ENCODE measurements at places on chromosomes 5 and 9. TPM values are rescaled to one million over a fixed set of nuclear protein-coding genes. Genes with fewer than 3 reads are reported as not detected.

GRCh38 chr5:84693256-84693655 lies 308.6 kb upstream of the EDIL3 start:
- DNase-seq, result no peak

DNA sequence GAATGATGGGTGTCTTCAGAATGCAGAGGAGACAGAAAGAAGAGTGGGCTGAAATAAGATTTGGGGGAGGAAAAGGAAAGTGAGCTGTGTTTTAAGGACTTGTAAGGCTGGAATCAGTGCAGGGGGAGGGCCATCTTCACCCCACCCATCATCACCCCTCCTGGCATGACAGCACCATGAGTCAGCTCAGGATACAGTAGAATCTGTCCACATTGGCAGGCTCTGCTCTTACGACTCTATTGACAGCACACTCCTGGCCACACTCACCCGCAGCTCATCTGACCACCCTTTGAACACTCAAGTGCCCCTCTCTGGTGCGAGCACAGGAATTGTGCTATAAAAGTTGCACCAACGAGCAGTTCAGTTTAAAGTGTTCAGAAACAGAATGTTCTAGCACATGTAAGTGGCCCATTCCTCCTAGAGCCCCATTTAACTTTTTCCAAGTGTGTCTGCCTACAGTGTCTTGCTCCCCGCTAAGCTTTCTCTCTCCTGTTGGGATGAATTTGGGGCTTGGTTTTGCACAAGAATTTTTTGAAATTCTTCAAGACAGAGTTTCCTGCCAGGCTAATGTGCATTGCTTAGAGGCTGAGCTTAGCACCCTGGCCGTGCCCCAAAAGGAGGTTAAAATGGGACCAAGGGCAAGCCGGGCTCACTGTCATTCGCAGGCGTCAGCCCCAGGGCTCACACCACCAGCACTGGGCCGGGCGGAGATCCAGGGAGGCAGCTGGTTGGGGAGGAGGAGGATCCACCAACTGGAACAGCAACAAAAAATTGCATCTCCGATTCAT lies 12.0 kb downstream of the ADRA1B start:
- DNase-seq, result no peak

DNA sequence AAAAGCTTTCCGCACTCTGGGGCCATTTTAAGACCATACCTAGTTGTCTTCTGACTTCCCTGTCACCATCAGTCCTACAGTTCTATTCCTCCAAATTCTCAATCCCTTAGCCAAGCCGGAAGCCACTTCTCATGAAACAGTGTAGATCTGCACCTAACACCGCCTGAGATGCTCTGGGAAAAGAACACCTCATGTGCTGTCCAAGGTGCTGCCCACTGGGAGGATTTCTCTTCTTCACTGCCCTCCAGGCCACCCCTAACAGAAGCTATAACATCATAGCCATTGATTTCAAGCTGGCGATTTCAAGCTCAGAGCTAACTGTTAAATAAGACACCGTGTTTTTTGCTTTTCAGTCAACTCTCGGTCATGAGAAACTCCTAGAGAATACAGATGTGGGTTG lies 559.3 kb downstream of the CCDC171 start:
- no peak for DNase-seq

GRCh38 chr5:39073767-39074016 lies 507 bp downstream of the RICTOR start:
- DNase-seq, result no peak

DNA sequence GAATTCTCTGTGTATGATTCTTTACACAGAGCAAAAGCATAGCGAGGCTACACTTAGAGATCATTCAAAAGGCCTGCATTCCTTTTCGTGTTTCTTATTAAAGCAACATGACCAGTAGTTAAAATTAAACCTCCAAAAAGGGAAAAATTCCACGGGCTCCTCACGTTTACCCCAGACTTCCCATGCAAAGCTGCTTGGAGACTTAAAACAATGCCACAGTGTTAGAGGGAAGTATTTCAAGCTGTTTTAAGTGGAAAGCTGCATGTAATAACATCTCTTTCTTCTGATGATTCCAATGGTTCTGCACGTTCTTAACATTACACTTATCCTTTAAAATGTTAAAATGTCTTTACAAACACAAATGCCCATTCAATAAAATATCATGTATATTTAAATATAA lies 405.2 kb downstream of the SEMA5A start:
- no peak for DNase-seq

DNA sequence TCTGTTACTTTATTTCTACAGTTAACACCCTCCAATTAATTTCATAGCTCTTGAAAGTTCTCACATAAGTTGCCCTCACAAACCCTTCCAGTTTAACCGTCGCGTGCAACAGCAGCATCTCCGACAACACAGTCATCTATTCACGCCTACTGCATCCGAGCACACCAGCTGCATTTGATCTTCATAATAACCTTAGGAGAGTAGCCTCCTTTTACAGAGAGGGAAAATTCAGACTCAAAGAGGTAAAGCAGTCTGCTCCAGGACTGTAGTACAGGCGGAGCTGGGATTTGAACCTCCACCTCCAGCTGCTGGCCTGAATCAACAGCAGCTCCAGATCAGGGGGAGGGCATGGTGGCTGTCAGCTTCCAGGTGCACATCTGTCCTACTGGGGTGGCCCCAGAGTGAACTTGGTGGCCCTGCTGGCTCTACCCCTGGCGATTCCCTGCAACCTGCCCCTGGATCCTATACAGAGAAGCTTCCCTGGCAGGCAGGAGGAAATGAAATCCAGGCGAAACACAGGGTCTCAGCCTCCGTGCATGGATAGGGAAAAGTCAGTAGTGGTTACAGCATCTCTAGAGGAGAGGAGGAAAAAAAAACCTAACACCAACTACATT lies 71.6 kb upstream of the UNC5A start:
- DNase-seq, result no peak

GRCh38 chr9:96137671-96138429 lies 164.1 kb downstream of the HSD17B3 start:
- no peak for DNase-seq

DNA sequence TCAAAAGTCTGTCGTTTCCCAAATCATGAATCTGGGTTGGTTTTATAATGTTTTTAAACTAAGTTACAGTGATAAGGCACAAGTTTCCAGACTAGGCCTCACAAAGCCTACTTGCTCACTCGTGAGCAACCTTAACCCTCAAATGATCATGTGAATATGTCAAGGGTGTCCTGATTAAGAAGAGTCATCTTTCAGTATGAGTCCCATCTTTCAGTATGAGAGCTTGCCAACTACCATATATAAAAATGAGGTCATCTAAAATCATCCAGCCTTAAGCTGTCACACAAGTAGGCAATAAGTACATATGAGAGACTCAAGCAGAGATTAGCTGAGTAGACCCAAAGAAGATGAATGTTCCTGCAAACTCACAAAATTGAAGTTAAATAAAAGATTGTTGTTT lies 668.4 kb upstream of the FAM174A start:
- no peak for DNase-seq

DNA sequence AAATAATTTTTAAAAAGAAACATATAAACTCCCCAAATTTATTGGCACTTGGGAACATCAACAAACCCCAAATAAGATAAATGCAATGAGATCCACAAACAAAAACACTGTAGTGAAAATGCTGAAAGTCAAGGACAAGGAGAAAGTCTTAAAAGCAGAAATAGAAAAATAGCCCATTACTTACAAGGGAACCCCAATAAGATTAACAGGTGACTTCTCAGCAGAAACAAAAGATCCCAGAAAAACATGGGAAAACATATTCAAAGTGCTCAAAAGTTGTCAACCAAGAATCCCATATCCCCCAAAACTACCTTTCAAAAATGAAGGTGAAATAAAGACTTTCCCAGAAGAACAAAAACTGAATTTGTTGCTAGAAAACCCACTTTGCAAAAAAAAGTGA lies 40.0 kb downstream of the FANCC start:
- DNase-seq, result no peak

DNA sequence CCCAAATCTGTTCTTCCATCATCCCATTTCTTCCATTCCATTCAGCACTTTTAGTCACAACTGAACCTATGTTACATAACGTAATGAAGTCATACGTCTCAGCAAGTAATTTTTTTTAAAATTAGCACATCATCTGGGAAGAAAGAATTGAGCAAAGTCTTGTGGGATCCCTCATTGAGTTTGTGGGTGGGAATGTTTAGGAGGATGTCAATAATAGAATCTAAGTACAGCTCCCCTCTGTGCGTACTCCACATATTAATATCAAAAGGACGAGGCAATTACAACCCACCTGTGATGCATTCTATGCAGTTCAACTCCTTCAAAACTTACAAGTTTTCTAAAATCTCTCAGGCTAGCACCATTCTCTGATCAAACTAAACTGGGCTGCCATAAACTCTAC lies 526.3 kb downstream of the AGTPBP1 start:
- no peak for DNase-seq

DNA sequence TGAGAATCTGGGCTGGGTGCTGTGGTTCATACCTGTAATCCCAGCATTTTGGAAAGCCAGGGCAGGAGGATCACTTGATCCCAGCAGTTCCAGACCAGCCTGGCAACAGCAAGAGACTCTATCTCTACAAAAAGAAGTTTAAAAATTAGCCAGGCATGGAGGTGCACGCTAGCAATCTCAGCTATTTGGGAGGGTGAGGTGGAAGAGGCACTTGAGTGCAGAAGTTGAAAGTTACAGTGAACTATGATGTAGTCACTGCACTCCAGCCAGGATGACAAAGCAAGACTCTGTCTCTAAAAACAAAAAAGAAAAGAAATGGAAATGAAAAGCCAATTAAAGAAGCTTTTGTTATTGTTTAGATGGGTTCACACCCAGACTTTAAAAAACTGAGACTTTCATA lies 131.6 kb upstream of the RASA1 start:
- no peak for DNase-seq

GRCh38 chr9:1882711-1883403 lies 132.3 kb upstream of the SMARCA2 start:
- DNase-seq, result no peak

- DNase-seq, result no peak
Measured at GRCh38 chr5:3110371-3110770, 358.9 kb upstream of the IRX2 start.

DNA sequence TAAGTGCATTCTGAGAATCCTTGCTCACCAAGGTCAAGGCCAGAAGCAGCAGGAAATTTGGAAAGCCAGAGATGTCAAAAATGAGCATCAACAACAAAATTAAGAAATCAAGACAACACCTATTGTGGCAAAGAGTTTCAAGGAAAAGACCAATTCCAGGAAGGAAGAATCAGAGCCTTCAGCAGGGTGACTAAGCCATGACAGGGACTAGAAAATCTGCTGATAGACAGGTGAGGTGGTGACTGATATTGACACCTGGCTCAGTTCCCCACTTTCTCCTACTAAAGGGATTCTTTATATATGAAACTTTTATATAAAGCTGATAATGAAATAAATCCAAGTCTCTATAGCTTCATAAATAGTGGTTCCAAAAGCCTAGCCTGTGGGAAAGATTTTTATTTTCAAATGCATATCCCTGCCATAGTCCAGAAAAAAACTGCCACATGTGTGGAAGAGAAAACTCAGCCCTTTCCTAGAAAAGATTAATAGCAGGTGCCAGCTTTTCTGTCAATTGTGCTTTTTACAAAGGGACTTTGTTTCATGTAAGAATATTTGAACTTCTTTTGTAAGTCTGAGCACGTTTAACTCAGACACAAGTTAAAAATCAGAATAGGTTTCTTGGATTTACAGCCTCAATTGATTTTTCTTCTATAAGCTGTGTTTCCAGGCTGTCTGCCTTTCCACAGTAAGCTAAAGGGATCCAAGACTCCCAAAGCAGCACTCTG lies 81.1 kb upstream of the GRAMD2B start:
- DNase-seq, result no peak

- no peak for DNase-seq
Measured at GRCh38 chr5:133825631-133826289, 142.7 kb downstream of the C5orf15 start.

DNA sequence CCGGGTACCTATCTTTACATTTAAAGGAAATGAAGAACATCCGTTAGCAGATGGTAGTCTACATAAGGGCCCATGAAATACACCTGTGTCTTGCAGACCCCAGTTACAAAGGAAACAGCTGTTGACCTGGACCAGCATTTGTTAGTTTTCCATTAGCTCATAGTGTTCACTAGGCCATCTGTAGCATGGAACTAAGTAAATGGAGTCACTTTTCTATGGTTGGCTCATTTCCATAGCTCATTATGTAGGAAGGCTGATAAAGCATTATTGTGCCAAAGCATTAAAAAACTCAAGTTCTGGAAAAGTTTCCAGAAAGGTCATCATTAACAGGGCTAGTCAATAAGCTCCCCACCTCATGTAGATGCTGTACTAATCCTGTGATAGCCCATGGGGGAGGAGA lies 62.1 kb downstream of the PCSK1 start:
- DNase-seq, result no peak

DNA sequence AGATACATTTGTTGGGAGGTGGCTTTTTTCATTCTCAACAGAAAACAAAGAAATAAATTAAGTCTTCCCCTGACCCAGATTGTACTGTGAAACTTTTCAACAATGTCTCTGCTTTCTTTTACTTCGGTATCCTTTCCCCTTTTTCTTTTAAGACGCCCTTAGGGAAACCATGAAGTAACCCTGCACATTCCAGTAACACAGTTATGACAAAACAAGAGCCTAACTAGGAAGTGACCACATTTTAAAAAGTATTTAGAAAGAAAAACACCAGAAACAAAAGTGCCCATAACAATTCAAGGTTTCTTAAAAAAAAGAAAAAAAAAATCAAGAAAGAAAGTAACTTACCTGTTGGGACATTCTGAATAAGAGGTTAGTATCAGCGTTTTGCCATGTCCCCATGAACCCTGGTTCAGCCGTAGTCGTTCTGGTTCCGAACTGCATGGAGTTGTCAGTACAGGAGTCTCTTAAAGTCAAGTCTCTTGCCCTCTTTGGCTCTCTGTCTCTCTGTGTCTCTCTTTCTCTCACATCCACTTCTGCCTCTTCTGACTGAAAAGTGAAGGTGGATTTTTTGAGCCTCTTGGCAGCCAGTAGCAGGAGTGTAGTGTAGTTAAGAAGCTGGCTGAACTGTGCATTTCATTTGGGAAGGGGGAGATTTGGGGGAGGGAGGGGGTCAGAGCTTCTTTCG lies 142.9 kb downstream of the BNC2 start:
- DNase-seq, result no peak

DNA sequence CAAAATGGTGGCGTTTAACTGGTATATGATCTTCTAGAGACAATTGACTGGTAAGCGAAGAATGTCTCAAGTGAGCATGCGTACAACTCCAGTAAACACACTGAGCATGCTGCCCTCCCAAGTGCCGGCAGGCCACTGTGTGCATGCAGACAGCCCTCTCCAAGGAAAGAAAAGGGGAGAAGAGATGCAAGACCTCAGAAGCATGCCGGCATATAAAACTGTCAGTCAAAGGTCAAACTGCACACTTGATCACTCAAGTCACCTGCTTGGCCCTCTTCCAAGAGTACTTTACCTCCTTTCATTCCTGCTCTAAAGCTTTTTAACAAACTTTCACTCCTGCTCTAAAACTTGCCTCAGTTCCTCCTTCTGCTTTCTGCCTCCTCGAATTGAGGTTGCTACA lies 910.2 kb downstream of the TAF11L14 start:
- no peak for DNase-seq

- DNase-seq, result no peak
Measured at GRCh38 chr9:92734931-92735635, 29.6 kb downstream of the BICD2 start.

Gene PLAC8L1
- not detected for total RNA-seq

Gene PCDHB8
- 0.60 TPM for total RNA-seq

Gene HMHB1
- total RNA-seq, result not detected

Gene PCDHGA10
- total RNA-seq, result 6.8 TPM

Gene KCNV2
- total RNA-seq, result not detected

Gene RNF180
- 9.8 TPM for total RNA-seq

Gene SHISAL2B
- not detected for total RNA-seq

Data from omental fat pad (tissue), 4 donors.